ENCODE measurements at places on chromosomes 7 and 10. TPM values are rescaled to one million over a fixed set of nuclear protein-coding genes. Genes with fewer than 3 reads are reported as not detected.

The STAG3 gene
- total RNA-seq: 0.32 TPM

The FKBP6 gene
- total RNA-seq: not detected

The TAS2R39 gene
- total RNA-seq: not detected

The PKD2L1 gene
- not detected for total RNA-seq

The C10orf62 gene
- total RNA-seq: not detected

The FAM25G gene
- total RNA-seq: not detected

The SPDYE3 gene
- total RNA-seq: not detected

The SCRN1 gene
- total RNA-seq: 84.0 TPM

The NUPR2 gene
- total RNA-seq: not detected

The FOXI2 gene
- not detected for total RNA-seq

The PDSS1 gene
- 2.8 TPM for total RNA-seq

The ZNF425 gene
- total RNA-seq: 6.3 TPM

The ZWINT gene
- 8.7 TPM for total RNA-seq

The PAX4 gene
- not detected for total RNA-seq

The KIF20B gene
- total RNA-seq: 4.4 TPM

The RINT1 gene
- total RNA-seq: 7.9 TPM

The PRKG1 gene
- total RNA-seq: 39.7 TPM

The MGAM2 gene
- not detected for total RNA-seq

The AFAP1L2 gene
- 0.26 TPM for total RNA-seq
